ENCODE measurements at places on chromosomes 1 and 21.

DNA sequence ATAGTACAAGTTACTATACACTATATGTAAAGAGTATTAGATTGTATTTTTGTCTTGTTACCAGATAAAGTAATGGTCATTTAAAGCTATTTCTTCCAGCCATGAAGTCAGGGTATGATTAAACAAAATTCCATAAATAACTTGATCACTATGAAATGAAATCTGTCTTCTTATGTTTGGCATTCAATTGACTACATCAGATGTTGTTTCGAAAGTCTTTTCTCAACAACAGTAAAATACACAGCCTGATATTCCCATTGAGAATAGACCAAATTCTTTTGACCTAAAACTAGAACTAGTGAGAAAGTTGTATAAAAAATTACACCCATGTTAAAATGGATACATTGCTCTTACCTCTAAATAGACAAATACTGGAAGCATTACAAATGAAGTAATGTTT is 134.6 kb upstream of the ADAMTS5 start:
- peak; percentile 34 for DNase-seq

- DNase-seq, result peak; percentile 29
Measured at GRCh38 chr1:184974056-184974836, at the start of gene NIBAN1. Gene NIBAN1, minus strand, starts transcription at chr1:184974508. Its CDS starts 152 bp downstream, at chr1:184974356.

DNA sequence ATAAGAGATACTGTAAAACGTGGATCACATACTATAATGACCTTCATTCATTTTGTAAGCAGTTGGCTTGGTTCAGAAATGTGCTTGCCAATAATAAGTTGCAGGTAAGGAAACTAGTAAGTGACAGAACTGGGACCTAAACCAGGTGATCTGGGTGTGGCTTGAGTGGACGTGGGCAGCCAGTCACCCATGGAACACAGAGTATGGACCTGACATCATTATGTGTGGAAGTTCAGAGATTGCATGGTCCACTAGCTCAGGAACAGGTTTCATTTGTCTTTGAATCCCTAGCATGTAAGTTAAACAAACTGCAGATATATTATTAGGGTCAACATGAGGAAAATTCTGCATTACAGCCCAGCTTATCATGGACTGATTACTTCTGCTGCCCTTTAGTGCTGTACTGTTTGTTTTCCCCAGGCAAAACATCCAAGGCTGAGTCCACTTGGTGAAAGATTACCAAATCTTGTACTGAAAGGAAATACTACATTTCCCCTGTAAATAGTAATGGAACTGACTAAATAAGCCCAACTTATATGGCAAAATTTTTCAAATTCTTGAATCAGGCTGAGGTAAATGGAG is 327.3 kb upstream of the SGIP1 start:
- DNase-seq, result no peak

GRCh38 chr1:226185141-226186036 is 1.2 kb downstream of the ACBD3 start:
- DNase-seq, result peak; percentile 56

GRCh38 chr1:241212628-241213027 is 144.4 kb downstream of the RGS7 start:
- DNase-seq, result no peak

GRCh38 chr1:46547481-46548383 is 3.7 kb downstream of the KNCN start:
- DNase-seq, result peak; percentile 73
